Natural killer cell (primary cell): ENCODE measurements at places on chromosomes 3 and 15. TPM values are rescaled to one million over a fixed set of nuclear protein-coding genes. Genes with fewer than 3 reads are reported as not detected.

NXPE3 gene
- 27.1 TPM for total RNA-seq

GRCh38 chr3:46666453-46666845 lies 27.0 kb downstream of the ALS2CL start:
- DNase-seq = no peak

DNA sequence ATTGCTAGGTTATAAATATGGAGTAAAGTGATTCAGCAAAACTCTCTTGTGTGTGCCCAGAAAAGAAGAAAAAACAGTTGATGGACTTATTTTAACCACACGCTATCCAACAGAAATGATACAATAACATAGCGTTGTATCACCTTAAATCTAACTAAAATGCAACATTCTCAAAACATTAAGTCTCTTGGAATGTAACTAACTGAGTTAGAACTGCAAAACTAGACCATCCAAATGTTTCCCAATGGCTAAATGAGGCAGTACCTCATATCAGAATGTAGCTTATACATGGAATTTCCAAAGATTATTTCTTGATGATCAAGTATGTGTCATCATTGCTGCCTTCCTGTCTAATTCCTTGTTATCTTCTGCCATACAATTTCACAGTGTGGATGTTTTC lies 187.9 kb downstream of the CNTN3 start:
- no peak for DNase-seq

GABRR3 gene
- total RNA-seq = not detected

SPATA12 gene
- total RNA-seq = not detected
